Stimulated activated CD4-positive, alpha-beta T cell treated with anti-CD3 and anti-CD28 coated beads, Interleukin-12 subunit alpha, Interleukin-12 subunit beta, amount 100 ng/mL, for 4 hours (primary cell): ENCODE measurements at places on chromosomes 12 and 14.

GRCh38 chr12:19053218-19053617 is 76.3 kb upstream of the PLEKHA5 start:
- no peak for DNase-seq

GRCh38 chr12:18576104-18576626 is 161.6 kb downstream of the PLCZ1 start:
- DNase-seq = no peak

- DNase-seq = no peak
Observed at GRCh38 chr14:101289911-101290310, 271.4 kb upstream of the DIO3 start.

DNA sequence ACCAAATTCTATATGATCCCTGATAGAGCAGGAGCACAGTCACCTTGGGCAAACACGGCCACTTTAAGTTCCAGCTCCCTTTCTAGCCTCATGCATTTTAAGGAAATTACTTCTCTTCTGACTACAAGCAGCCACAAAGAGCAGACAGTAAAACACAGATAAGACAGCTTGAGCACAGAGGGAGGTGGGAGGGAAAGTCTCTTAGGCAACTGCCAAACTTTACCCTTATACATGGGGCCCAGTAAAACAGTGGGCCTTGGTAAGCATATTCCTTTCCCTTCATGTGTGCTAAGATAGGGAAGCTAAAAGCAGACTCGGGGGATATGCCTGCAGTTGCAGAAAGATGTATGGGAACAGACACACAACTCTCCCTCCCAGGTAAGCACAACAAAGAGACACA is 235.9 kb downstream of the CPNE8 start:
- no peak for DNase-seq

- no peak for DNase-seq
Observed at GRCh38 chr12:113468365-113469223, 3.1 kb downstream of the LHX5 start.

GRCh38 chr14:78127961-78128360 is 42.2 kb upstream of the NRXN3 start:
- no peak for DNase-seq

- no peak for DNase-seq
Observed at GRCh38 chr12:75170640-75171185, 38.9 kb downstream of the KCNC2 start.

GRCh38 chr12:13099066-13099843 is 4.2 kb downstream of the GSG1 start:
- no peak for DNase-seq

- DNase-seq = no peak
Observed at GRCh38 chr14:101635749-101636560, 74.7 kb downstream of the DIO3 start.
